ENCODE measurements at places on chromosomes 1 and 21.

GRCh38 chr21:38989745-38990423 is 184.2 kb downstream of the ETS2 start:
- DNase-seq, result no peak

DNA sequence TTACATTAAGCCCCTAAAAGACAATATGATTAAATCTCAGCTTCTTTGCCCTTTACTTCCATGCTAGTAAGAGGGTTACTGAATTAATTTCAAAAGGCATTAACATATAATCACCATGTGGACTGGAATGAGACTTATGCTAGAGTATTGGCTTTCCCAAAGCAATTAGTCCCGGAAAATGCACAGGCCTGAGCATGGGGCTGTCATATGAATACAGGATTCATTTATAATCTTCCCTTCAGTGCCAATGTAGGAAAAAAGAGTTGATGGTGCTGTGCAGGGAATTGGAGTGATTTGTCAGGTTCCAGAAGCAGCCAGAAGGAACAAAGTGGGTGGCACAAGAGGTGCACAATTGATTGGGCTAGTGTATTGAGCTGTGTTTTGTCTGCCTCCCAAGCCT is 199.0 kb upstream of the L1TD1 start:
- DNase-seq, result no peak

GRCh38 chr1:196114193-196114592 is 494.0 kb downstream of the KCNT2 start:
- no peak for DNase-seq

DNA sequence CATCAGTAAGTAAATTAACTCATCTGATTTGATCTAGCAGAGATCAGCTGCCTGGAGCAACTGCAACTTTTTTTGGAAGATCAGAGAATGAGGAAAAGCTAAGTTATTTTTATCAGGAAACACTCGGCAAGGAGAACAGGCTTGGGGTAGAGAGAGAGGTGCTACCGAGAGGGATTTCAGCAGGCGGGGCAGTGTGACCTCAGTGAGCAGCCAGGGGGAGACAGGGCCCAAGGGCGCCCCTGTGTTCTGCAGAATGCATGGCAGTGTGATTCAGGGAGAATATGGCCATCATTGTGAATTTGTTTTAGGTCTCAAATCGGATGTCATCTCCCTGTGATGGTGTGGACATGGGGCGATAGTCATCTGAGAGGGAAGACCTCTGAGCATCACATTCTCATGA is 484.1 kb upstream of the VAMP3 start:
- no peak for DNase-seq

DNA sequence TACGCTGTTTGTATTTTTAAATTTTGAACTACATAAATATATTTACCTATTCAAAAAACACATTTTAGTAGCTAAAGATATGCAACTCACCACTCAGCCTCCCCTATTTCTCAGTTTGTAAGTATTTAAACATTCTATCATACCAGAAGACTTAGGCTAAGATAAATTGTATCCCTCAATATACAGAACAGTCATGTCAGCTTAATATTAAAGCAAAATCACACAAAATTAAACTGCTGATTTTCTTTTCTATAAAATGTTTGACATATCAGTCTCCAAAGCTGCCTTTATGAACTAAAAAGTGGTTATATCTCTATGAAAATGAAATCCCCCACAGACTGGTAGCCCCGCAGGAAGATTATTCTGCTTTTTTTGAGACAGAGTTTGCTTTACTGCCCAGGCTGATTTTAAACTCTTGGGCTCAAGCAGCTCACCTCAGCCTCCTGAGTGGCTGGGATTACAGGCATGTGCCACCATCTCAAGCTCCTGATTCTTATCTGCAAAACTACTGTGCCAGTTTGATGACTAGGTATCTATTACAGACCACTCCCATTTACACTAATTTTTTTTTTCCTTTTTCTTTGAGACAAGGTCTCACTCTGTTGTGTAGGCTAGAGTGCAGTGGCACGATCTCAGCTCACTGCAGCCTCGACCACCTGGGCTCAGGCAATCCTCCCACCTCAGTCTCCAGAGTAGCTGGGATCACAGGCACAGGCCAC is 37.6 kb downstream of the NRDC start:
- DNase-seq, result no peak

GRCh38 chr1:52697795-52698674 is at the start of gene COA7:
Gene COA7 (minus strand): TSS chr1:52698347. CDS start chr1:52698326, 21 bp downstream.
- DNase-seq, result peak; percentile 88

DNA sequence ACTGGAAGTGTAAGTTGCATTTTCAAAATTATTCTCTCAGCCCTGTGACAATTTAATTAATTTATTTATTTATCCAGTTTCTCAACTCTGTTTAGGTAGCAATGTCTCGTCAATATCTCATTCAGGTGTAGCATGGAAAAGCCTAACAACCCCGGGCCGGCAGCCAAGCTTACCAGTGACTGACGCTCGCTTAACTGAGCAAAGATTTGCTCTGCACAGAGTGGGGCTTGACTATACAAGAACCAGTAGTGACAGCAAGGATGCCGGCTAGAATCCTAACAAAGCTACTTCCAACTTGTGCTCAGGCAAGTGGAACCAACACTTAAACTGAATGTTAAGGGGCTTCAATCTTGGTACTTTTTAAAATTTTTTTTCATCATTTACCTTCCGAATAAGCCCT is 80.9 kb upstream of the ESRRG start:
- DNase-seq, result no peak

- DNase-seq, result no peak
These were observed 590.1 kb downstream of the LTN1 start for GRCh38 chr21:28402616-28402989.

- no peak for DNase-seq
These were observed 20.9 kb downstream of the RWDD3 start for GRCh38 chr1:95254959-95255358.

DNA sequence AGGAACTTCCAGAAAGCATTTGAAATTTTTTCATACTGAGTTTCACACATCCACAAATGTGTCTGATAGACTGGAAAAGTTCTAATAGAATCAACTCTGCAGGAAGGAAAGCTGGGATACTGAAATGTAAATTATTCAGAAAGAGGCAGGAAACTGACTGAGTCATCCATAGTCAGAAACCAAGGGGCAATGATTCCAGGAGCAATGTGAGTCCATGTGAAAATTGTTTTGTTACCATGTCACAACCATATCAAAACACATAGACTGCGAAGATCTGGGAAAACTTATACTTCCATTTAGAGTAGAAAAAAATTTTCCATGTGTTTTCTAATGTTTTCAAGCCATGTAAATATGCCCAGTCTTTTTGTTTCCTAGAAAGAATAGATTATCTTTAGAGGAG is 142.3 kb upstream of the TMPRSS15 start:
- DNase-seq, result no peak

- DNase-seq, result no peak
These were observed 44.2 kb upstream of the MAB21L3 start for GRCh38 chr1:116066868-116067565.

DNA sequence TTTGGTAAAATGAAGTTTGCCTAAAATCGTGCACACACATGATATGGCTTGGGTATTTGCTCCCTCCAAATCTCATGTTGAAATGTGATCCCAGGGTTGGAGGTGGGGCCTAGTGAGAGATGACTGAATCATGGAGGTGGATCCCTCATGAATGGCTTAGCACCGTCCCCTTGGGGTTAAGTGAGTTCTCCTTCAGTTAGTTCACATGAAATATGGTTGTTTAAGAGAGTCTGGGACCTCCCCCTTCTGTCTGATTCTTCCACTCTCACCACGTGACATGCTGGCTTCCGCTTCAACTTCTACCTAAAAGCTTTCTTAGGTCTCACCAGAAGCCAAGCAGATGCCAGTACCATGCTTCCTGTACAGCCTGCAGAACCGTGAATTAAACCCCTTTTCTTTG is 58.4 kb downstream of the SIPA1L2 start:
- DNase-seq, result no peak
